ENCODE measurements at places on chromosomes 7 and 10.

- DNase-seq = peak; percentile 48
These were observed 118.5 kb downstream of the RAB18 start for GRCh38 chr10:27622596-27622995.

GRCh38 chr10:127150136-127150535 lies 46.3 kb downstream of the INSYN2A start:
- peak; percentile 21 for DNase-seq

DNA sequence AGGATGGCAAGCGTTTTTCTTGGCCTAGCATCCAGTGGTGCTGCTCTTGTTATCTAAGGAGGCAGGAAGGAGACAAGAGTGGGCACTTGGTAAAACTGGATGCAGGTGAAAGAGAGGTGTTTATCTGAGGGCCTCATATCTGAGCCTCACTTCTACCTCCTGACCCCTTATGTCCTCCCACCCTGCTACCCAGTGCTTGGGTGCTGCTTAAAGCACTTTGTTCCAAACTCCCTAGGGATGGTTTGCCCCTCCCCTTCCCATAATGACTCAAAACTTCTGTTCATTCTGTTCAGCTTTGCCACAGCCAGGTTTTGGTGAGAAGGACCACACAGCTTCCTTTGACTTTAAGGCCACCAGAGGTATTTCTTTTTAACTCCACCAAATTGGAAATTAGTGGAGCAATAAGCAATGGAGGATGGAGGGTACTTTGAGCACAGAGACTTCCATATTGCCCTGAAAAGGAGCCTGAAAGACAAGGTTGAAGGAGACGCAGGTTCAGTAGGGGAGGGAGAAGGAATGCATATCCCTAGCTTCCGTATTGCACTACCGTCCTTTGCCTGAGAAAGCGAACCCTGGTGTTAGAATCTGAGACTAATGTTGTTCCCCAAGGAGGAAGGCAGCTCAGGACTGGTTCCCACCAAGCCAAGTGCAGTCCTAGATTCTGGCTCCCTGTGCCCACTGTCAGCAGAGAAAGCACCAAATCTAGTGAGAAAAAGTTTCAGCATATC lies 30.1 kb downstream of the ENTPD1 start:
- DNase-seq = no peak

DNA sequence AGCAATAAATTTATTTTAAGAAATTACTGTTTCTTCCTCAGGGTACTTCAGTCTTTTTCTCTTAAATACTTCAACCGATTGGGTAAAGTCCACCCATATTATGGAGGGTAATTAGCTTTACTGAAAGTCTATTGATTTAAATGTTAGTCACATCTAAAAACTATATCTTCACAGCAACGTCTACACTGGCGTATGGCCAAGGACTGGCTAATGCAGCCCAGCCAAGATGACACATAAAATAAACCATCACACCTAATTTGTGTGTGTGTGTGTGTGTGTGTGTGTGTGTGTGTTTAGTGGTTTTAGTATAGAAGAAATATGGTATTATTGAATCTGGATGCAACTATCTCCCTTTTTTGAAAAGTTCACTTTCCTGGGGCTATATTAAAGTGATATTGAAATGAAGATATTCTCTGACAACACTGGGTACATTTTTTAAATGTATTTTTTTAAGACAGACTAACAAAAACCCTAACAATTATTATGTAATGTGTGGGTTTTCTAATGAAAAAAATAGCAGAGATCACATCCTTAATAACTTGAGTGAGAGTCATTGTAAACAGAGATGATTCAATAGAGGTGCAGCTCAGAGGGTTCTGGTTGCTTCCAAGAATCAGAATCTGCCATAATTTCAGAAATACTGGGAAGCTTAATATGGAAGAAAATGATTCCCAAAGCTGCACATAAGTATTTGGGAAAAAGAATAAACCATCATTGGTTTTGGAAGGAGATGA lies 584.2 kb upstream of the MBL2 start:
- DNase-seq = no peak

- no peak for DNase-seq
These were observed 7.3 kb downstream of the JCAD start for GRCh38 chr10:30052062-30052461.

GRCh38 chr7:37916673-37917660 lies at the start of gene SFRP4:
SFRP4 (minus strand) TSS chr7:37916817; CDS start chr7:37916537, 280 bp downstream.
- peak; percentile 88 for DNase-seq

- peak; percentile 35 for DNase-seq
These were observed 114.6 kb downstream of the NRBF2 start for GRCh38 chr10:63247771-63248170.

- DNase-seq = peak; percentile 13
These were observed 47.2 kb downstream of the PYROXD2 start for GRCh38 chr10:98367604-98368451.

- no peak for DNase-seq
These were observed 2.6 kb downstream of the FAM241B start for GRCh38 chr10:69632516-69633199.

DNA sequence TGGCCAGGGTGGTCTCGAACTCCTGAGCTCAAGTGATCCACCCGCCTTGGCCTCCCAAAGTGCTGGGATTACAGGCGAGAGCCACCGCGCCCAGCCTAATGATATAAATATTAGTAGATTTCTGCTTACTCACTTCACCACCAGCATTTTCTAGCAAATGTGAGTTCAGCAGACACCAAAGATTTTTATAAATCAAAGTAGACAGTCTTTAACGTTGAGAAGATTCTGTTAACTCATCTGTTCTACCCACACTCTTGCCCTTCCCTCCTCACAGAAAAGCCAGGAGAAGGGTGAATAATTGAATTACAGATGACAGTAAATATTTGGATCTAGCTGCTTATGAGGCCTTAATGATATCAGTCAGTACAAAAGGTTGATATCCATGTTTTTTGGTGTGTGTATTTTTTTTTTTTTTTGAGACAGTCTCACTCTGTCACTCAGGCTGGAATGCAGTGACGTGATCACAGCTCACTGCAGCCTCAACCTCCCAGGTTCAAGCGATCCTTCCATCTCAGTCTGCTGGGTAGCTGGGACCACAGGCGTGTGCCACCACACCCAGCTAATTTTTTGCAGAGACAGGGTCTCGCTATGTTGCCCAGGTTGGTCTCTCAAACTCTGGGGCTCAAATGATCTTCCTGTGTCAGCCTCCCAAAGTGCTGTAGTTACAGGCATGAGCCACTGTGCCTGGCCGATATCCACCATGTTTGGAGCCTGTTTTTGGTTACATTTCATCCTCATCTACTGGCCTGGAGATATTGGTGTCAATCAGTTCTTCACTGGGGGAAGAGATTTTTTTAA lies 120.5 kb downstream of the CUX1 start:
- DNase-seq = no peak

DNA sequence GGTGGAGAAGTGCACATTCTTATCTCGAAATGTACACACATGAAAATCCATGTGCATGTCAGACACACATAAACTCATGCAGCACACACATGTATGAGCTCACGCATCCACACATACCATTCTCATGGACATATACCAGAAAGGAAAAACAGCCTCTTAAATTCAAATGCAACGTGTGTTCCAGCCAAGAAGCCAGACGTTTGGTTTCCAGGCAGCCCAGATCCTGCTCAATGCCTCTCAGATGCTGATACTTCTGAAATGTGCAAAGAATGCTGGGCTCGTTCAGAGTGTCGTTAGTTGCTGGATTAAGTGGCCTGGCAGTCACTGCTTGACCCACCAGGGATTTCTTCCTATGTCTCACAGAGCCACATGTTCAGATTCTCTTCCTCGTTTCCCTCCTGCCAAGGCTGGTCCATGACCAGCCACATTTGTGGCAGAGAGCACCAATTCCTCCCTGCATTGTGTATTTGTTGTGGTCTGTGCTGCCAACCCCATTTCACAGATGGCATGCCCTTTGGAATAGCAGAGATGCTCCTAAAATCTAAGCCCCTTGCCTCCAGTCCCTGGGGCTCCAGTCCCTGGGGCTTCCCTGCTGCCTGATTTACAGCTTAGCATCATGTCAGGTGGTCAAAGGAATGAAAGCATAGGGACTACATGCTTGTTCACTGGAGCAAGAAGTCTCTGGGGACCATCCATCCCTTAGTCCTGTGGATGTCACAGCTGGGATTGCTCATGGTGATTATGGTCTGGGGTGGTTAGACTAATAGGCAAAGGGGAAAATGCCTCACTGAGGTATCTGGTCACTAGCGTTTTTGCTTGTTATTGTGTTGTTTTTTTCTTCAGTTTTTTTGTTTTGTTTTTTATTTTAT lies 426.6 kb downstream of the PLXNA4 start:
- no peak for DNase-seq

DNA sequence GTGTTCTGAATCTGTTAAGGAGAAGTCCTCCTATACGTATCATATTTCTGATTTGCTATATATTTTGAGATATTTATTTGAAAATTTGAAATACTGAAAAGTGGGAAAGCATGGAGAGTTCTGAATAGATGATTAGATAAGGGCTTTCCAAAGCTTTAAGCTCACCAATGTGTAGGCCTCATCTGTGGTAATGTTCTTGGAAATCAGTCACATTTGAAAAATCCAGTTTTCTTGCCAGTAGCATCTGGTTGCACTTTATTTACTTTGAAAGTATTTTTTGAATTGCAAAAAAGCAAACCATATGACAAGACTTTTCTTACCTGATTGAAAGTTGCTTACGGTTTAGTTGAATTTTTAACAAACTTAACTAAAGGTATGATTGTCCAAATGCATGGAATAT lies 21.7 kb downstream of the ADD3 start:
- peak; percentile 75 for DNase-seq

- DNase-seq = peak; percentile 28
These were observed 142.3 kb upstream of the PCLO start for GRCh38 chr7:83305027-83305426.

DNA sequence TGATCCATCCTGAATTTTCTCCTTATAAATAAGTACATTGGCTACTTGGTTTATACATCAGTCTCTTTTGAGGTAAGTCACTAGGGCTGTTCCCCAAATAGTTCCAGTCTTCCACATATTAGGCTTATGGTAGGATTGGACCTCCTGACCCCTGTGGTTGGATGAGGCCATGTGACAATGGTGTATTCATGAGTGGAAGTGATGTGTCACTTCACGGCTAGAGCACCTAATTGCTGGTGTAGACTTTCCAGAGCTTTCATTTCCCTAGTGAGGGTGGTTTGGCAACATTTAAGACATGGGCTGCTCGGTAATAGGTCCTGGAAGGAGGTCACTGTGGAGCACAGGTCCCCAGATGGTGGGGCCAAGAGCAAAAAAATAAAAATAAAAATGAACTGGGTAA lies 141.2 kb upstream of the ABCB5 start:
- no peak for DNase-seq

DNA sequence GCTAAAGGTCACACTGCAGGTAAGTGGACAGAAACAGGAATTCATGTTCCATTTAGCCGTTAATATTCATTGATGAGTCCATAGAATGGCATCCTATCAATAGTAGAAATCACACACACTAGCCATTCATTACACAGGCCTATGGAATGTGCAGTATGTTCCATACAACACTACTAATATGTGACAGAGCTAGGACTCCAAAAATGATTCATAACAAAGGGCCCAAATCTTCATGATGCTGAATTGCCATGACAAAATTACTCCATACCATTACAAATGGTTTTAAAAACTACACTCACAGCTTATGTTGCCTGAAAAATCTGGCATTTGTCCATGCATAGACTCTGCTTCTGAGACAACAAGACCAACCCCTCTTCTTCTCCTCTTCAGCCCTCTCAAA lies 549.1 kb downstream of the XPNPEP1 start:
- DNase-seq = peak; percentile 61

- DNase-seq = peak; percentile 45
These were observed 13.0 kb upstream of the AKR1E2 start for GRCh38 chr10:4813023-4813422.

GRCh38 chr7:28560767-28561166 lies 148.4 kb downstream of the CREB5 start:
- no peak for DNase-seq

GRCh38 chr7:34850681-34851080 lies 186.6 kb downstream of the DPY19L1 start:
- no peak for DNase-seq

DNA sequence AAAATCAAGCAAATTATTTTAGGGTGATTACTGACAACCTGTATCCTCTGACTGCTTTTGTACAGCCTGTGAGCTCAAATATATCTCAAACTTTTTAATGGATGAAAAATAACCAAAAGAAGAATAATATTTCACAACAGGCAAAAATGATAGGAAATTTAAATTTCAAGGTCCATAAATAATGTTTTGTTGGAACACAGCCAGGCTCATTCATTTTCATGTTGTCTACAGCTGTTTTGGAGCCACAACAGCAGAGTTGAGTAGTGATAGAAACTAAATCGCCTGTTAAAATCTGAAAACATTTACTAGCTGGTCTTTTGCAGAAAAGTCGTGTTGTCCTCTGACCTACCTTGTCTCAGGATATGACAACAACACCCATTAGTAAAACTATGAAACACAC lies 75.9 kb downstream of the GLI3 start:
- DNase-seq = peak; percentile 7

GRCh38 chr10:14358886-14359573 lies 28.3 kb upstream of the FRMD4A start:
- DNase-seq = no peak

DNA sequence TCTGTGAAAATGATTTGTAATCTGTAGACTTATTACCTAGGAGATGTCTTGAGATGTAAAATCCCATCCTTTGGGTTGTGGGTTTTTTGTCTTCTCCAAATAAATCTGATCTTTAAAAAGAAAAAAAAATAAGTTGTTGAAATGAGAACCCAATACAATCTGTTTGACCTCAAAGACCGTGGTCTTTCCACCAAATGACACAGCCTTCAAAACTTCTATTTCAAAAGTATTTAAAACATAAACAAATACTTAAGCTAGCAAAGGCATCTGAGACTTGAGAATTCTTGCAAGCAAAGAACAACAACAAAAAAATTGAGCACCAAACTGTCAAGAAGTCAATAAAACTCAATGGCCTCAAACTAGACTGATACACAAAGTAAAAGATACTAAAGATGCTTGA lies 67.9 kb upstream of the HECW1 start:
- DNase-seq = peak; percentile 42

- peak; percentile 44 for DNase-seq
These were observed 204.1 kb downstream of the TRIL start for GRCh38 chr7:28754027-28754426.

DNA sequence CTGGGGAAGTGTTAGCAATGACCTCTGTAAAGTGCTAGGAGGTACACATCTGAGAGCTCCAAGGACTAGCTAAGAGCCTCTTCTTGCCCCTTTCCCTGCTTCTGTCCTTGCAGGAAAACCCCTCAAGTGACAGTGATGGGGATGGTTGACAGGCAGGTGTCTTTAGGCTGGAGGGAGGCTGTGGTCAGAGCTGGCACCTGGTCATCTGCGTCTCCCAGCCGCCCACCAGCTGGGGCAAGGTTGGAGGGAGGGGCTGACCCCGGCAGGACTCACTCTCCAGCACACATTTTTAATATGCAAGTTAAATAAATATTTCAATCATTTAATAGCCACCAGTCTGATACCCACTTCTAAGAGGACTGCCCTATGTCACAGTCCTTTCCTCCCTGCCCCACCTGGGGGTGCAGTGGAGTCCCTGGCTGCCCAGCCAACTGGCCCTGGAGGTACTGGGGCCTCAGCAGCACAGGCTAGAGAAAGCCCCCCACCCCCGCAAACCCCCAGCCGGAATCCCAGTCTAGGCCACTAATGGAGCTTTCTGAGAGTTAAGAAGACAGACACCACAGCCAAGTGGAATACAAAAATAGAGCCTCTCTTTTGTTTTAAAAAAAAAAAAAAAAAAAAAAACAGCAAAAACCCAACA lies 6.3 kb downstream of the FGF8 start:
- no peak for DNase-seq

Measured in adipocyte (in vitro differentiated cells).